Activated CD8-positive, alpha-beta T cell treated with anti-CD3 and anti-CD28 coated beads for 36 hours (primary cell): ENCODE measurements at places on chromosomes 6 and 20.

DNA sequence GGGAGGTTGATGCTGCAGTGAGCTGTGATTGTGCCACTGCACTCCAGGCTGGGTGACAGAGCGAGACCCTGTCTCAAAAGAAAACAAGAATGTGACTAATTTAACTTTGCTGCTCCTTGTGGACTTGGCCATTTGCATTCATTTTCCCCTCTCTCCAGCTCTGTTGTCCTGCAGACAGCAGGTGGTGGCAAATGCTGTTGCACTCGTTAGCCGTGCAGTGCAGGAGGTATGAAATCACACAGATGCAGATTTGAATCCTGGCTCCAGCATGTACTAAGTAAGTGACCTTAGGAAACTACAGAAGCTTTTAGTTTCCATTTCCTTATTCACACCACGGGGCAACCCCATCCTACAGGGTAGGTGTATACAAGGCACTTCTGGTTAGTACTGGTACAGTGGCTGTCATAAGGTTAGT is 9.6 kb upstream of the BEND3 start:
- peak; percentile 3 for DNase-seq

- no peak for DNase-seq
Measured at GRCh38 chr6:100267721-100268123, 197.0 kb downstream of the SIM1 start.

DNA sequence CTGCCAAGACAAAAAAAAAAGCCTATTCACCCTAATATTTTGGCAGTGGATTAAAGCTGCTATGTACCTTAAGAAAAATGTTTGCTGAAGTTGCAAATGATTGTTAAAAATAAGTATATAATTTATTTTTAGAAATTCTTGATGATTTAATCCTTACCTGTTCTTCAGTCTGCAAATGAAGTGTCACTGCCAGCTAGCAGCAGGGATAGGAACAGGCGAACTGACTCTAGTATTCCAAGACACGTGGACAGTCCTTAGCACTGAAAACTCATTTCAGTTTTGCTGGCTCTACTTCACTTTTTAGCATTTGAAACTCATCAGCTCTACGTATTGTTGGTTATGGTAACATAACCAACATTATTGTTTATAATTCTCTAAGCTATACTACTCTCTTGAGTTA is 204.4 kb upstream of the ID4 start:
- DNase-seq, result no peak

DNA sequence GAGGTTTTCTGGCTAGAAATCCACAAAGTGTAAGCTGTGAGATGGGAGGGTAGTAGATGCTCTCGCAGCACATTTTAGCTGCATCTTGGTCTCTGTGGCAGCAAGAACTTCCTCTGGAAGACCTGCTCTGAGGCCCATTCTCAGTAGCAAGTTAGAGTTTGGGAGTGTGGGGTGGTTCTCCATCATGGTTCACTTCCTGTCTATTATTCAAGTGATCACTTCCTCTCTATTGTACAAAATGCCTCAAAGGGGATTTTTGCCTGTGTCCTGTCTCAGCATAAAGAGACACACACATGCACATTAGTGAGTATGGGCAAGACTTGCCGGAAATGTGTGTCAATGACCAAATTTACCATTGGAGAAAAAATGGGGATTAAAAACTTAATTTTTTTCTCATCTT is 42.5 kb downstream of the LYRM2 start:
- peak; percentile 24 for DNase-seq

DNA sequence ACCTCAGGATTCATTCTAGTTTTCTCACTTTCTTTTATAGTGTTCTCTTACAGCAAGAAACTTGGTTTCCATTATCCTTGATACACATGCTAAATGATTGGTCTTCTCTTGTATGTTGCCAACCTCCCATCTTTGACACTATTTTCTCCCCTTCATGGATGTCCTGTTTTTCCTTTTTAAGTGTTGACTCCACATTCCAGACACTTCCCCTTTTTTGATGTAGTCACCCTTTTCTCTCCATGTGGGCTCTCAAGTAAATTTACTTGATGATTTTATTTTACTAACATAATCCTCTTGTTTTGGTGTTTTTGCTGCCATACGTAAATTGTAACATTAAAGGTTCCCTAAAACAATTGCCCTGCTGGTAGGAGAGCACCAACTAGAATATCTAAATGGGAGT is 148.1 kb downstream of the ZFAND3 start:
- DNase-seq, result no peak

- no peak for DNase-seq
Measured at GRCh38 chr20:18511571-18511970, 3.8 kb downstream of the SEC23B start.

GRCh38 chr6:47357827-47358226 is 48.1 kb upstream of the TNFRSF21 start:
- no peak for DNase-seq

- DNase-seq, result no peak
Measured at GRCh38 chr20:58699623-58700107, 7.1 kb downstream of the NPEPL1 start.
